ENCODE measurements at places on chromosomes 2 and 18. TPM values are rescaled to one million over a fixed set of nuclear protein-coding genes. Genes with fewer than 3 reads are reported as not detected.

DNA sequence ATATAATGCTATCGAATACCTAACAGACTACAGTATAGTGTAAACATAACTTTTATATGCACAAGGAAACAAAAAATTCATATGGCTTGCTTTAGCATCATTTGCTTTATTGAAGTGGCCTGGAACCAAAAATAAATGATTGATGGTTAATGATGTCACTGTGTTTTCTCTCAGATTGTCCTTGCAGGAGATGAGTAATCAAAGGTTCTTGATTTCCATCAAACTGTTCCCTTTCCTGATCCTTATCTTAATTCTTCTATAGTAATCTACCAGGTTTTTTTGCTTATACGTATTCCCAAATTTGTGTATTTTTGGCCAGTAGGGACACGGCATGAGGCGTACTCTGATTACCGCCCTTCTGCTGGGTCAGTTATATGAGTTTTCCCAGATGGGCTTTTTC lies 104.9 kb upstream of the CXCR4 start:
- H3K4me1 ChIP-seq = no peaks in the 10 kb centered on the region
- H3K4me3 ChIP-seq = no peak overlapping the region
- no peak for DNase-seq
- H3K27me3 ChIP-seq = no peaks in the 10 kb centered on the region
- no peaks in the 10 kb centered on the region for H3K36me3 ChIP-seq

GRCh38 chr18:63329431-63330145 lies 10.0 kb upstream of the BCL2 start:
- H3K27ac ChIP-seq = no peak overlapping the region
- H3K27me3 ChIP-seq = no peaks in the 10 kb centered on the region
- H3K36me3 ChIP-seq = no peaks in the 10 kb centered on the region

Gene GBX2
- not detected for total RNA-seq

Gene TMEM169
- total RNA-seq = not detected

DNA sequence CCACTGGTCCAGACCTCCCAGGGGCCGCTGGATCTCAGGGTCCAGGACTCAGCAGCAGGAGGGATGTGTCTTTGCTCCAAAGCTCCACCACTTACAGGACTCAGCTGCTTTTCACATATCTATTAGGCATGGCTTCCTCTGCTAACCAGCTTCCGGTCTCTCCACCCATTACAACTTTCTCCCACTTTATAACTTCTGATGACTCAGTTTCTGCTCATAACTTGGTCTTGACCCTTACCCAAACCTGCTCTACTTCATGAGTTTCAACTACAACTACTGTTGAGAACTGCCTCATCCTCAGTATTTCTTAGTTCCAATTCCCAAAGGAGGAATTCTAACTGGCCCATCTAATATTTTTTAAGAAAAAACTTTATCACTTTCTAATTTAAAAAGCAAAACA lies 17.2 kb downstream of the SULT1C2 start:
- no peaks in the 10 kb centered on the region for H3K4me1 ChIP-seq
- no peaks in the 10 kb centered on the region for H3K27me3 ChIP-seq
- no peak overlapping the region for H3K4me3 ChIP-seq
- no peak for DNase-seq
- H3K36me3 ChIP-seq = no peaks in the 10 kb centered on the region

DNA sequence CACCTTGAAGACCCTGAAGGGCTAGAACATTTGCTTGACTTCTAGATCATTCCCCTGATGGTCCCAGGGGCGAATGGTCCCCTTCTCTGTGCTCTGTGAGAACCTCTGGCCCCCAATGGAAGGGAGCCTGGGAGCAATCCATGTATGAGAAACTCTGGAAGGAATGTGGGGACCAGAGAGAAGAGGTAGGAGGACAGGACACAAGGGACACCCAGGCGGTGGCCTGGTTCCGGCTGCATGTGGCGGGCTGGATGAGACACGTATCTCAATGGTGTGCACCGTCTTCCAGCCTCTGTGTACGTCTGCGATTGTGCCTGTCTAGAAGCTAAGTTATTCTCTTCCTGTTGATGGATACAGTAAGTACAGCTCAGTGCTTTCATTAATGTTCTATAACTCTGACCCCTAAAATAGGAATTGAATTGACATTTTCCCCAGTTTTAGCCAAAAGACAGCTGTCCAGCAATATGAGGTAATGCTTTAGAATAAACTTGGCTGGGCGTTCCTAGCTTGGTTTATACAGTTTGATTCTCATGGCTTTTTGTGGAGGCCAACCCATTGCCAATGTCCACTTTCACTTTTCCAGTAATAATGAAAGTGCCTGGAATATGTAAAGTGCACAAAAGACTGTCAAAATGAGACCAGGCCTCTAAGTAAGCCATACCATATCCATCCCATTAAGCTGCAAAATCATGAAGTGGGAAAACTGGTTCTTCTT lies 30.1 kb upstream of the COPS8 start:
- H3K27me3 ChIP-seq = no peaks in the 10 kb centered on the region
- DNase-seq = no peak
- H3K36me3 ChIP-seq = no peaks in the 10 kb centered on the region
- H3K4me1 ChIP-seq = no peaks in the 10 kb centered on the region
- H3K27ac ChIP-seq = no peak overlapping the region

GRCh38 chr18:37508207-37508606 lies 57.4 kb downstream of the CELF4 start:
- H3K27me3 ChIP-seq = no peaks in the 10 kb centered on the region
- no peak overlapping the region for H3K27ac ChIP-seq
- no peaks in the 10 kb centered on the region for H3K36me3 ChIP-seq
- no peak overlapping the region for H3K4me3 ChIP-seq

DNA sequence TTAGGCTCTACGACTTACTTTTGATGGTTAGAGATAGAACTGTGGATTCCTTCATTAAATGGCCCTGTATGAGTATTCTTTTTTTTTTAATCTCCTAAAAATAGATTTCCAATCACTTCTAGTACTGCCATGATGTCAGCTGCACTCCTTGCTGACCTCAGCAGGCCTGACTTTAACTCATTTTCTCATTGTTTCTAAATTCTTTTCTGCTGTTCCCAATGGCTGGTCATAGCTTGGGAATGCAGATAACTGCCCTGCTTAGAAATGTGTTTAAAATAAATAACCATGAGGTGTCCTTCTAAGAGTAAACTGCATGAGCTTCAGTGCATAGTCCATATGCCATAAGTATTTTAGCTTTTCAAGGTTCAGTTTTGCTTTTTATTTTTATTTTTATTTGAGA lies 15.7 kb downstream of the CCDC85A start:
- no peak overlapping the region for H3K27ac ChIP-seq
- H3K4me3 ChIP-seq = no peak overlapping the region
- no peaks in the 10 kb centered on the region for H3K36me3 ChIP-seq
- DNase-seq = no peak

Gene CLEC4F
- total RNA-seq = not detected

Gene INPP1
- total RNA-seq = 33.6 TPM

GRCh38 chr18:27652480-27653121 lies 467.5 kb upstream of the CHST9 start:
- DNase-seq = no peak
- no peaks in the 10 kb centered on the region for H3K27me3 ChIP-seq
- H3K36me3 ChIP-seq = no peaks in the 10 kb centered on the region

GRCh38 chr2:101737478-101738255 lies 40.2 kb downstream of the MAP4K4 start:
- no peaks in the 10 kb centered on the region for H3K27me3 ChIP-seq
- no peak overlapping the region for H3K27ac ChIP-seq
- no peak for DNase-seq
- no peaks in the 10 kb centered on the region for H3K36me3 ChIP-seq
- no peak overlapping the region for H3K4me3 ChIP-seq
- H3K4me1 ChIP-seq = peaks cover 48% of the 10 kb centered on the region

Gene NAPG
- 22.8 TPM for total RNA-seq

Gene SERPINB5
- total RNA-seq = 22.1 TPM

DNA sequence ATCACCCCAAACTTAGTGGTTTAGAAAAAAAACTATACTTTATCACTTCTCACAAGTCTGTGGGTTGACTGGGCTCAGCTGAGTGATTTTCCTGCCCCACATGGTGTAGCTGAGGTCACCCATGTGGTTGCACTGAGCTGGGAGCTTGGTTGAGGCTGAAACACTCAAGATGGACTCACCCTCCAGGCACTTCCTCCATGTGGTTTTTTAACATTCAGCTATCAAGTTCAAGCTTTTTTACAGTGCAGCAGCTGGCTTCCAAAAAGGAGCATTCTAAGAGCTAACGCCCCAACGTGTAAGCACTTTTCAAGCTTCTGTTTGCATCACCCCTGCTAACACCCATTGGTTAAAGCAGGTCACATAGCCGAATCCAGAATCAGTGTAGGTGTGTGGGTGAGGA lies 105.9 kb upstream of the CREB1 start:
- H3K27me3 ChIP-seq = no peaks in the 10 kb centered on the region
- no peaks in the 10 kb centered on the region for H3K36me3 ChIP-seq
- no peak overlapping the region for H3K27ac ChIP-seq
- H3K4me3 ChIP-seq = no peak overlapping the region

DNA sequence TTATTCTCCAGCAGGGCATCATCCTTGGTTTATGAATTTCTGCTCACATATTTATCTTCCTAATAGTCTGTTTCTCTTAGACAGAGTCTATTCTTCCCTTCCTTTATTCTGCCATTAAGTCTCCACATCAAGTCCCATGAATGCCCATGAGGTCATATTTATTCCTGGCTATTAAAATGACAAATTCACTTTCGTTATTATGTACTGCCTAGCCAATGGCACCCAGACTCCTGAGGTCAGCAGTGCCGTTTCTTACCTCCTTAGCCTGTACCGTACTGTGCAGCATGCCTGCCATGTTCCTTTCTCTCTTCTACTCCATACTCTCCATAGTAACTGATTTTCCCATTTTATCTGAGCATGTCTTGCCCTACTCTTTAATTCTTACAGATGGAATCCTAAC lies 82.3 kb upstream of the SPTBN1 start:
- no peak for DNase-seq
- no peak overlapping the region for H3K27ac ChIP-seq
- H3K4me3 ChIP-seq = no peak overlapping the region
- no peaks in the 10 kb centered on the region for H3K27me3 ChIP-seq
- H3K36me3 ChIP-seq = no peaks in the 10 kb centered on the region

- H3K27me3 ChIP-seq = no peaks in the 10 kb centered on the region
- peaks cover 40% of the 10 kb centered on the region for H3K4me1 ChIP-seq
- no peaks in the 10 kb centered on the region for H3K36me3 ChIP-seq
Observed at GRCh38 chr2:157415591-157416101, 28.2 kb downstream of the CYTIP start.

Gene SPOPL
- 18.9 TPM for total RNA-seq

- no peaks in the 10 kb centered on the region for H3K36me3 ChIP-seq
- H3K4me3 ChIP-seq = no peak overlapping the region
- no peaks in the 10 kb centered on the region for H3K4me1 ChIP-seq
- H3K27ac ChIP-seq = no peak overlapping the region
- DNase-seq = no peak
- no peaks in the 10 kb centered on the region for H3K27me3 ChIP-seq
Observed at GRCh38 chr2:30710016-30710415, 97.2 kb downstream of the CAPN13 start.

GRCh38 chr2:101985793-101986164 lies 6.0 kb upstream of the IL1R2 start:
- no peak for DNase-seq
- no peaks in the 10 kb centered on the region for H3K36me3 ChIP-seq
- no peak overlapping the region for H3K4me3 ChIP-seq
- no peak overlapping the region for H3K27ac ChIP-seq
- no peaks in the 10 kb centered on the region for H3K27me3 ChIP-seq
- H3K4me1 ChIP-seq = no peaks in the 10 kb centered on the region

DNA sequence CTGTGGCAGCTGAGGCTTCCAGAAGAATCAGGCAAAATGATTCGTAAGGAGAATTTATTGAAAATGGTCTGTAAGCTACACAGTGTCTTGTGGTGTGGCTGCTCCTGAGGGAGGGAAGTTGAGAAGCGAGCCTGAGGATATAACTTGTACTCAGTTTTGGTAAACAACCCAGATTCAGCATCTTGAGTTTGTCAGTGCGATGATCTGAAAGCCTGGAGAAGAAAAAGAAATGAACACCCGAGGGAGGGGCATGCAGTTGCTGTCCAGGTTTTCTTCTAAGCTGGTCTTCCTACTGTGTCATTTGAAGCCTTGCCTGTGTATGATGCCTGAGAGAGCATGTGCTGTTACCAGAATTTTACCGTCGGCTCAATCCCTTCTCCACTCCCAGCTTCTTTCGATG lies 87.3 kb downstream of the MAPK4 start:
- no peak for DNase-seq
- no peak overlapping the region for H3K27ac ChIP-seq
- no peaks in the 10 kb centered on the region for H3K27me3 ChIP-seq
- H3K4me1 ChIP-seq = no peaks in the 10 kb centered on the region

DNA sequence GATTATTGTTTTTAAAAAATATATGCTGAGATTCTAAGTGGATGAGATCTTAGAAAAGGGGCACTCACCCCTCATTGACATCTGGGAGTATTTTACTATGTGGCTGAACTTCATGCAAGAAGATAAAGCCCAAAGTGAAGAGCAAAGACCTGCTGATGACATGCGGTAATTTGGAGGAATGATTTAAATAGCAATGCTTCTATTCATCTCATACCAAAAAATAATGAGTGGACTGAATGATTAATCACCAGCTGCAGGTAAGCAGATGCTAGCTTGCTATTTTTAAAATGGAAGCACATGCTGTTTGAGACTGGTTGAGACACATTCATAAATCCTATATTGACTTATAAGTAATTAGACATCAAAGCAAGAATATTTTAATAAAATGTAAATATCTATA lies 12.7 kb upstream of the CDK15 start:
- DNase-seq = no peak
- H3K36me3 ChIP-seq = no peaks in the 10 kb centered on the region
- H3K4me1 ChIP-seq = no peaks in the 10 kb centered on the region
- no peaks in the 10 kb centered on the region for H3K27me3 ChIP-seq

Gene PTH2R
- not detected for total RNA-seq

Gene LIMS3
- total RNA-seq = 1.7 TPM

DNA sequence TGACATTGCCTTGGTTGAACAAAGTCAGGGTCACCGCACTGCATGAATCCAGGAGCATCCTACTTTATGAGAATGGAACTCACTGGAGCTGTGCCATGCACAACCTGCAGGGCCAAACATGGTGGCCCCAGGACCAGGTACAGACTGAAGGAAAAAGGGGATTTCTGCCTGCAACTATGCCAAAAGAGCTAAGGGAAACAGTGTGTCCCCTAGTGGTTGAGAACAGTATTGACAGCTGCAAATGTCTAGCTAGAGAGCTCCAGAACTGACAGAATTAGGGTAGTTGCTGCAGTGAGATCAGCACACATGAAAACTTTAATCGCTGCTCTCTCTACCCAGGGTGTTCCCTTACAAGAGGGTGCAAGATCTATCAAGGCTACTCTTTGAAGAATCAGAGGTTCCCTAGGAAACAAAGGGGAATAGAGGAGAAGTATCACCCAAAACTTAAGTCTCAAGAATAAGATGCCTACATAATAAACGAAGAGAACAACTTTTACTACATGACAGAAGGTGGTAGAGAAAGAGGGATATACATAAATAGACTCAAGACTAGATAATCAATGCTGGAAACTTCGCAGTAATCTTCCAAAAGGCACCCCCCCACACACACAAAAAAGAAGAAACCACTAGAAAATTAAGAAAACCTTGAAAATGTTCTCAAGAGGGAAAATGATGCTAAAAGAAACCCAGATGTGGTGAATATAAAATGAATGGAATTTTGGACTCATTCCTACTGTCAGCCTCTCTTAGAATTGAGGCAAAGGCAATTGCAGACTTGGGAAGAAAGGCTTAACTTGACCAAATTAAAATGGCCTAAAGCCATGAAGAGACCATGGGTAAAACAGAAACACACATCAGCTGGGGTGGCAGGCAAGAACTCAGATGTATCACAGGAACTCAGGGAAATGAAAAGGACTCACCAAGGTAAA lies 43.6 kb upstream of the IHH start:
- H3K4me3 ChIP-seq = no peak overlapping the region
- H3K27me3 ChIP-seq = no peaks in the 10 kb centered on the region
- no peaks in the 10 kb centered on the region for H3K36me3 ChIP-seq

- no peak for DNase-seq
- H3K27ac ChIP-seq = peak overlapping the region; percentile 66
Observed at GRCh38 chr18:70377857-70378701, 89.2 kb downstream of the SOCS6 start.

Measured in Peyer's patch (tissue), 4 donors.